ENCODE measurements at places on chromosomes 13 and 19.

DNA sequence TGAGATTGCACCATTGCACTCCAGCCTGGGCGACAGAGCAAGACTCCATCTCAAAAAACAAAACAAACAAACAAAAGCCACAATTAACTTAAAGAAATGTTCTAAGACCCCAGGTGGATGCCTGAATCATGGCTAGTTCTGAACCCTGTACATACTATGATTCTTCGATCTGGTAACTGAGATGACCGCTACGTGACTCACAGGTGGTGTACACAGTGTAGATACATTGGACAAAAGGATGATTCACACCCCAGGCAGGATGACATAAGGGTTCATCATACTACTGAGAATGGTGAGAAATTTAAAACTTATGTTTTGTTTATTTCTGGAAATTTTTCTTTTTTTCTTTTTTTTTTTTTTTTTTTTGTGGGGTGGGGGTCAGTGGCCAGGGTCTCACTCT, 6.5 kb downstream of the ZNF426 start:
- no peak for DNase-seq

- DNase-seq, result no peak
Observed at GRCh38 chr13:92560883-92561282, 665.7 kb upstream of the GPC6 start.

DNA sequence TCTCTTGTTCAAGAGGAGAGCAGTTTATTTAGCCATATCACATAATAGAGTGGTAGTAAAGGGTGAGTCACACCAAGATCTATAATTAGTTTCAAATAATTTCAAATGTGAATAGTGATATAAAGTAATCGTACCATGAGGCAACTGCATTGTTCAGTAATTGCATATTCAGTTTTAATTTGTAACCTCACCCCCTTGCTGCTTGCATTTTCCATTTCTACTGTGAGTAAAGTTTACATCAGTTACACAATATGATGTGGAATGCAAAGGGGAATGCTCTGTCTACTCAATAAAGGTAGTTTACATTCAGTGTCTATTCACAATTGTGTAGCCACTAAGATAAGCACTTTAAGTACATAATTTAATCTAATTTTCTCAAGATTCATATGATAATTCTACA, 1695.7 kb upstream of the SPRY2 start:
- DNase-seq, result no peak

DNA sequence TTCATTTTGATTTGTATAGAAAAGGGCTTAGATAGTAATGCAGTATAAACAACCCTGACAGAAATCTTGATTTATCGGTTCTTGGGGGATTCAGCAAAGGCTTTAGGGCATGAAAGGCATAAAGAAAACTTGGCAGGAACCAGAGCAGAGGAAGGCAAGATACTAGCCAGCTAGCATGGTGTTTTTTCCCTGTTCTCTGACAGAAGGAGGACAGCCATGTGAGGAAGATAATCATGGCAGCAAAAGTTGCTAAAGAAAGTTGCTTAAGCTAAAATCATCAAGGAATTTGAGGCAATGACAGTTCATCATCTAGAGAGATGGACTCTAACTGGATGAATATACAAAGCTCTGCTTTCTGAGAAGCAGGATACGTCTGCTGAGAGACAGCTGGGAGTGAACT, 294.1 kb downstream of the KCNRG start:
- DNase-seq, result no peak

GRCh38 chr13:111175935-111176334, 60.8 kb downstream of the ARHGEF7 start:
- no peak for DNase-seq

- no peak for DNase-seq
Observed at GRCh38 chr13:63636316-63636993, 2220.8 kb upstream of the PCDH20 start.

GRCh38 chr19:10961073-10961860, 437 bp downstream of the SMARCA4 start:
- no peak for DNase-seq

DNA sequence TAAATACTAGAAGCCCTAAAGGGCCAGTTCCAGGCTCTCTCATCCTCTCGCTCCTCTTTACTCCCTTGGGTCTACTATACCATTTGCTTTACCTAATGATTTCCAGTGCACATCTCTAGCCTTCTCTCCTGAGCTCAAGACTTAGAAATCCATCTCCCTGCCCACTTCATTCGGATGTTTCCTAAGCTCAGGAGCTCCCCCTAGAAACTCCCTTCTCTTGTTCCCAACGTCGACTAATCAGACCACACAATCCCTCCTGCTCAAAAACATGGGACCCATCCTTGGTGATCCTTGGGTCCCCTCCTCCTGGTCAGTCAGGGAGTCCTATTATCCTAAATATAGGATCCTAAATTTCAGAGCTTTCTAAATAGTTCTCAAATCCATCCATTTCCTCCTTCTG, 21.1 kb upstream of the STK24 start:
- no peak for DNase-seq

DNA sequence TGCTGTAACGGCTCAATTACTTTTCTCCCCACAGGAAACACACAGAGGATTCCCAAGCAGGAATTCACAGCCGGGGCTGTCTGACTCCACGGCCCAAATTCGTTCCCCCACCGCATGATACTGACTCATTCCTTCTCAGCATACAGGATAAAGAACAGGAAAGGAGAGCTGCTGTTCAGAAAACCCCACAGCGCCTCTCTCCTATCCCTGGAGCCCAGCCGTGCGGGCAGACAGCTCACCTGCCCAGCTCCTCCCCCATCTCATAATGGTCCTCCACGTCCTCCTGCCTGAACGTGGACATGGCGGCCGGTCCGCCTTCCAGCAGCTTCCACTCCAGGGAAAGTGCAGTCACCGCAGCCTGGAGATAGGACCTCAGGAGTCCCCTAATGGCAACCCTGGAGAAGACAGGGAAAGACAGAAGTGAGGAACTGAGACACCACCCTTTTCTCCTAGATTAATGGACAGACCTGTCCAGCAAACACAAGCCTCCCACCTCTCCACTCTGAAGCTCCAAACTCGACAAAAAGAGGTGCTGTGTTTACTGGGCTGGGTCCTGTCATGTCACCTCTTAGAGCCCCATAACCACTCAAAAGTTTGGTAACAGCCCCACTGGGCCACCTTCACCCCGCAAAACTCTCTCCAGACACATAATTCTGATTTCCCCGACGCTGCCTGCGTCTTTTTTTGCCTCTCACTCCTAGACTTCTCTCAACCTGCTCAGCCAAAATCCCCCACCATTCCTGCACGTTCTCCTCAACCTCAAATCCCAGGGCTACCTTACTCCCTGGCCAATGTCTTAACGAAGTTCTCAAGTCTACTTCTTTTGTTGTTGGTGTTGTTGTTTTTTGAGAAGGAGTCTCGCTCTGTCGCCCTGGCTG, 1.2 kb downstream of the DAPK3 start:
- no peak for DNase-seq

GRCh38 chr19:11355160-11356073, at the start of gene PLPPR2:
PLPPR2 (plus strand) TSS chr19:11355432; CDS start chr19:11357674, 2,242 bp downstream.
- DNase-seq, result peak; percentile 59

DNA sequence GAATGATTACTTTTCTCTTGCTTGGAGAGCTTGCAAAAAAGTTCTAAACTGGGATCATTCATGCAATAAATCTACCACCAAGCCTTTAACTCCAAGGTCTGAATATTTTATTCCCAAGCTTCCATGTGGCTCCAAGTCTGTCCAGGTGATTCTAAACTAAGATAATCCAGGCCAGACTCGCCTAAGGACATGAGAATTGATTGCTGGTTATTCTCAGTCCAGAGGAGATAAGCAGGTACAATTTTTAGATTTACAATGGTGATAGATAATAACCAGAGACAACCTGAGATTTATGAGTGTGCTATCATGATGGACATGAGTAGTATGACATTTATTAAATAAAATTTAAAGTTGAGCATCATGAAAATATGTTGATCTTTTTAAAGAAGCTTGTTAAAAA, 156.5 kb upstream of the SPRY2 start:
- DNase-seq, result no peak

All from stimulated activated CD8-positive, alpha-beta memory T cell treated with anti-CD3 and anti-CD28 coated beads, Interleukin-7, amount 100 ng/mL, for 1 hour (primary cell).